Esophagus squamous epithelium (tissue), 5 donors: ENCODE measurements at places on chromosomes 12 and 14. TPM values are rescaled to one million over a fixed set of nuclear protein-coding genes. Genes with fewer than 3 reads are reported as not detected.

- no peak for DNase-seq
Measured at GRCh38 chr12:19055589-19055988, 73.9 kb upstream of the PLEKHA5 start.

GRCh38 chr14:102508774-102509745 is 516 bp downstream of the ANKRD9 start:
- no peak for DNase-seq

- no peak for DNase-seq
Measured at GRCh38 chr14:24565766-24566165, 10.3 kb downstream of the CTSG start.

GRCh38 chr12:27934276-27934675 is 38.3 kb downstream of the PTHLH start:
- DNase-seq = no peak

GRCh38 chr12:132926415-132926833 is 29.7 kb downstream of the ZNF605 start:
- no peak for DNase-seq

STAC3 gene
- 0.29 TPM for total RNA-seq

PZP gene
- not detected for total RNA-seq

ZNF385A gene
- total RNA-seq = 36.3 TPM
